ENCODE measurements at places on chromosomes 12 and 14.

DNA sequence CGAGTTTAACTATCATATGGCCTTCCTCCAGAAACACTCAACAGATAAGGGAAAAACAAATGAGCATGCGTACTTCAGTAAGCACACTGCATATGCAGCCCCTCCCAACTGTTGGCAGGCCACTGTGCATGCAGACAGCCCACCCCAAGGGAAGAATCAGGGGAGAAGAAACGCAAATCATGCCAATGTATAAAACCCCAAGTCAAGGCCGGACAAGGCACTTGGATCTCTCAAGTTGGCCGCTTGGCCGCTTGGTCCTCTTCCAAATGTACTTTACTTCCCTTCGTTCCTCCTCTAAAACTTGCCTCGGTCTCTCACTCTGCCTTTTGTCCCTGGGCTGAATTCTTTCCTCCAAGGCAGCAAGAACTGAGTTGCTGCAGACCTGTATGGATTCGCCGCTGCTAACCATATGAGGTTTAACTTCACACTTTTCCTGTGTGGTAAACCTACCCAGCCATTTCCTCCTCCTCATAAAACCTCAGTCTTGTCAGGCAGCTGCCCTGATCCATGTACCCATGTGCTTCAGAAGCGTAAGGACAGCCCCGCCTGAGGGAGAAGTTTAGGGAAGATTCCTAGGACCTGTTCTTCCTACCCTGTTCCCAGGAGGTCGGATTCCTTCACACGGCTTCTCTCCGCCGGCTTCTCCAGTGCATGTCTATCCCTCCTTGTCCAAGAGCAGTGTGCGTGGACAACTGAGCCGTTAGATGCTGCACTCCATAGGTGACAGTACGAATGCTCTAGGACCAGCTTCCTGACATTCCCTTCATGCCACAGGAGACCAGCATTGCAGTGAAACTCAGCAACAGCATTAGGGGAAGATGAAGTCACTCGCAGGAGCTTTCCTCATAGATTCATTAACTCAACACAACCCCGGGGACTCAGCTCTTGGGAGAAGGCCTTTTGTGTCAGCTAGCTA, 188.0 kb downstream of the MON2 start:
- DNase-seq, result no peak

GRCh38 chr12:9065607-9065856, 50.2 kb downstream of the A2M start:
- no peak for DNase-seq

GRCh38 chr12:57617942-57618341, 6.7 kb downstream of the ARHGEF25 start:
- no peak for DNase-seq

- no peak for DNase-seq
These were observed 61.4 kb downstream of the KICS2 start for GRCh38 chr12:64160711-64161060.

GRCh38 chr14:60965402-60965801, 15.5 kb downstream of the TRMT5 start:
- DNase-seq, result peak; percentile 74

DNA sequence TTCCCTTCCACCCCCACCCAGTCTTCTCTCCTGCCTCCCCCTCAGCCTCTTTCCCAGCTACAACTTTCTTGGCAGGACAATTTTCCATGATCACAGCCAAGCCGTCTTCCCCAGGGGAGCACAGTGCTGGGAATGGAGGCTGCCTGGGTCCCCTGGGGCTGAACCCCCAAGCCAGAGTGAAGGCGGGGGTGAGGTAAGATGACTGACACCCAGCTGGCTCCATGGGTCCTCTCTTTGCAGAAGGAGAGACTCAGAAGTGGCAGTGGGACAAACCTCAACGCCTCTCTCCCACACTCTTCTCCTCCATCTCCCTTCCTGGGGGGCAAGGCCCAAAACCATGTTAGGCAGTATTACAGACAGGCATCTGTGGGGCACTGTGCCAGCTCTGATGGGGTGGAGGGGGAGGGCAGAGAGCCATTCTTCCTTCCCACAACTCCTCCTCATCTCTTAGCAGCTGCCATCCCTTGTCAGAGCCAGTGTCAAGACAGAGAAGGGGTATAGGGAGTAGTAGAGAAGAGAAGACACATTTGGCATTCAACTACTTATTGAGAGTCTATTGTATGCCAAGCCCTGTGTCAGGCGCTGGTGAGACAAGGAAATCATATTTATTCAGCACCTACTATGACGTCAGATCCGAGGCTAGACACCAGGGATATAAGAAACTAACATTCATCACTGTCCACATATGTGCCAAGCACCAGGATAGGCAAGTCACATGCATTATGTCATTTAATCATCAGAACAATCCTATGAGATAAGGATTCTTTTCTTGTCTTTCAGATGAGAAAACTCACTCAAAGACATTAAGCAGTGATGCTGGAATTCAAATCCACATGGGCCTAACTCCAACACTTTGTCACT, 3.6 kb downstream of the ITGA7 start:
- no peak for DNase-seq

DNA sequence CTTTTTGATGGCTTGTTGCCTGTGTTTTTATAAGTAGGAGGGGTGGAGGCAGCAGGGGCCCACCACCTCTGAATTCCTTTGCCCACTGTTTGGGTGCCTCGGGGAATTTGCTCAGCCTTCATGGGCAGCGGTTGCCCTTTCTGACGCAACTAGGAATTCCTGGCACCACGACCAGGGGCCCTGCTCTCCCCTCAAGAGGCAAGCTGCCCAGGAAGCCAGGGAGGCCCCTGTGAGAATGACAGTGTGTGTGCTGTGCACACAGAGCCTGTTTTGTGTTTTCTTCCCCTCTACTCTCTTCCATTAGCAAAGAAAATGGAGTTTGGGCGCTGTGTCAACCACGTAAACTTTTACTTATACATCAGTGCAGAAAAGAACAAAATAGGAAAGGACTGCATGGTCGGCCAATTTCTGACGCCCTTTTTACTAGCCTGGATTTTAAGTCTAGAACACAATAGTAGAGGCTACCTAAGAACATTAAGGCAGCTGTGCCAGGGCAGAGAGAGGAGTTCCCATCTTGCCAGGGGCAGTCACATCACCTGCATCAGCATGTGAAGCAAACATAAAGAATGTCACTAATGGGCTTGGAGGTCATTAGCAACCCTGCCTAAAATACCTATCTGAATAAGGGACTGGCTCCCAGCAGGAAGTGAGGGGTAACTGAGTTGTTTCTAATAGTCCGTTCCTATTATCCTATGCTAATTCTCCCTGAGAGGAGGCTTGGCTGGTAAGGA, 17.9 kb upstream of the PTGR2 start:
- peak; percentile 92 for DNase-seq

GRCh38 chr12:122106843-122107242, 28.3 kb downstream of the MLXIP start:
- no peak for DNase-seq

DNA sequence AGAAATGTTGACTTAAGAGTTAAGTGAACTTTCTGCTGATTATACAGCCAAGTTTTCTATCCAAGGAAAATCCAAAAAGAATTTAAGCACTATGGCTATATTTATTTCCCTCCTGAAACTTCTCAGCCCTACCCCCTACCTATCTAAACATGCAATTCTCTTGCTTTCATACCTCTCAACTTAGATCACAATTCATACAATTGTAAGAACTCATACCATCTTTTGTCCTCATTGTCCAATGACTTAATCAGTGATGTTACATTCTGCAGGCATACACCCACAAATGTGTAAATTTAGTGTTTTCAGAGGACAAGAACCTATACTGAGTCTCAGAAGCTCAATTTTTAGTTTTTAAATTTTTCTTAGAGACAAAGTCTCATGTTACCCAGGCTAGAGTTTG, 62.1 kb downstream of the ZFC3H1 start:
- DNase-seq, result no peak
